ENCODE measurements at places on chromosomes 7 and 10.

DNA sequence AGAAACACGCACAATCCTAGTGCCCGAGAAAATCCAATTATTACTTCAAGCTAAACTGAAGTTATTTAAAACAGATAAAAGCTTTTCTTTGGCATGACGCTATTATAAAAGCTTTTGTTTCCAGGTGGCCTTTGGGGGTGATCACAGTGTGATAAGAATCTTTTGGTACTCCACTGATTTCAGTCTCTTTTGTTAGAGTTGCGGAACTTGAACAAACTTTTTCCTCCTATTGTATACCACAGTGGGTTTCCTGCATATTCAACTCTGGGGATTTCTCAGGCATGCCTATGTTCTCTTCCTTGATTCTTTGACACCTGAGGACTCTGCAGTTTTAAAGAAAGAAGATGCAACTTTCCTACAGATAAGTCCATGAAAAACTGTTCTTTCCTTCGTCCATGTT is 99.7 kb upstream of the PITRM1 start:
- DNase-seq, result no peak

- no peak for DNase-seq
These were observed 217.9 kb downstream of the OTUD1 start for GRCh38 chr10:23656735-23657134.

DNA sequence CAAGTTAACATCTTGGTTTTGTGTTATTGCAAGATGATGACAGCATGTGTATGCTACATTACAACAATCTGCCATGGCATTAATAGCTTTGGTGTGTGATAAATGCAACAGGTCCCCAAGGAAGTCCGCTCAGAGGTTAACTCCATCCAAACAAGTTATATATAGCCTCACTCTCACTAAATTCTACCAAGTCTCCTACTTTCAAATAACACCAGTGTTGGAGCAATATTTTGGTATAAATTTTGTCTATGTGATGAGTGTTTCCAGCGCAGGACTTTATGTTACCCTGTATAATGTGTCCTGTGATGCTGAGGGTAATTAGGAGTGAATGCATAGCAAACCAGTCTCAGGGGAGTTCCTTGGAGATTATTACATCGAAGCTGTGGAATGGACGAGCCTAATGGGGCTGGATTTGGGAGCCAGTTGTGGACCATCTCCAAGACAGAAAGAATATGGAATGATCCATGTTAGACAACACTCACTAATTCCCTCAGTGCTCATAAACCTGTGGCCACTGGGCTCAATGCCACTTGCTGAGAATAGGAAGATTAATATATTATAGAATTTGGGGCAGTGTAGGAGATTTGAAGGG is 127.6 kb upstream of the CXCL12 start:
- no peak for DNase-seq

DNA sequence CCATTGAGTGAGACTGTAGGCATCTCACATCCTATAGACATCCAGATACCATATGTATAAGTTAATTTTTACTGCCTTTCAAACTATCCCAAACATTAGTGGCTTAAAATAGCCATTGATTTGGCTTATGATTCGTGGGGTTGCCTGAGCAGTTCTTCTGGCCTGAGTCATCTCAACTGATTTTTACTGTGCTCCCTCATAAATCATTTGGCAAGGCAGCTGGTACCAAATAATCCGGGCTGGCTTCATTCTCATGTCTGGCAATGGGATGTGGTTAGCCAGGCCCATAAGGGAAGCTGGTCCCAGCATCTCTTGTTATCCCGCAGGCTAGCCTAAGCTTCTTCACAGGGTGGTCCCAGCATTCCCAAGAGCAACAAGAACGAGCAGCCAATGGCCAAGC is 6.7 kb upstream of the LRGUK start:
- DNase-seq, result no peak

DNA sequence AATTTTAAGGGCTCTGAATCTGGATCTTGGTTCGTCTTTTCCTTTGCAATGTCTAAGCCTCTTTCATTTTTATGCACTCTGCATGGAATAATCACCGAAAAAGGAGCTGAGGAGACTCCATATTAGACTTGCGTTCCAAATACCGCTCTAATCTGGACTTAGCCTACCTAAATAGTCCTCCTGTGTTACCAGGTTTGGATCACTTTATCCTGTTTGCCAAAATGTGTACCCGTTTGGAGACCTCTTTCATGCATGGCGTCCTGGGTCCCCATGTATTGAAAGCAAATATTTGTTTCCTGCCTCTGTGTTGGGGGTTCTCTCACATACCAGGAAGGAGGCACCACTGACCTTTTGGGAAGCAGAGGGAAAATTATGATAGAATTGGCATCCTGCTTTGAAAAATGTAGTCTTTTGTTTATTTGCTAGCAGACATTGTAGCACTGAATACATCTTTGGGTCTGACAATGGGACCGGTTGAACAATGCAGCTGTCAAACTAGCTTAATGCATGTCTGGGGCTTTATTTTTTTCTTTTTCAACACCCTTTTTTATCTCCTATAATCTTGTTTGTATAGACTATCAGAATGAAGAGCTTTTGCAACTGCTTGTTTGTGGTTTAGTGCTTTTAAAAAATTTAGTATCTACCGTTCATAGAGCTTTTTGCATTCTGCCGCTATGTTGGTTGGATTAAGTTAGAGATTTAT is 11.8 kb upstream of the CELF2 start:
- DNase-seq, result no peak

DNA sequence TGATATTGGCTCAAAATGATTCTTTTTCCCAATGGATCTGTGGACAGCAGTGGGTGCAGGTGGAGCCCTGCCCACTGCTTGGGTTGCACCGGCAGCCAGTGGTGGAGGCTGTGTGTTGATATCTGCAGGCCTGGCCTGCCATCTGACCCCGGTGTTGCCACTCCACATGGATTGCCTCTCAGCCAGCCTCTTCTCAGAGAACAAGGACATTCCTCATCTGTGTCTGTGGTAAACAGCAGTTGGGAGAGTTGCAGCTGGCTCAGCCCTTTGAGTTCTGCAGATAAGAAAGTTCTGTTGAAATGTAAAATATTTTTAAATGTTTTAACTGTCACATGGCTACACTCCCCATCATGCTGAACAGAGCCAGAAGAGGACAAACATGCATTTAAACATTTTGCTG is 374.9 kb upstream of the CELF2 start:
- no peak for DNase-seq

DNA sequence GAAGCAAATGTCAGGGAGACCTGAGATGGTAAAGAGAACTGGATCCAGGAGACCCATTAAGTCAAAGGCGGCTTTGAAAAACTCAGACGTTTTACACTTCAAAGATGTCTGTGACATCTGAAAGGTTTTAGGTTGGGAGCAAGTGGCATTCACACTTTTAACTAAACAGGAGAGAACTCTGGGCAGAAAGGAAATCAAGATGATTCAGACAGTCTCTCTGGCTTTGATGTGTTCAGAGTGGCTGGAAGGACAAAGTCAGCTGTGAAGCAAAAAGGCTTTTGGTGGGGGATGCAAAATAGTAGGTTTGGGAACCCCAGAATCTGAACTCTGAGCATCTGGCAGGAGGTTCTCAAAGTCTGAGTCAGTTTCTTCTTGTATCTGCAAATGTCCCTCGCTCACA is 66.6 kb downstream of the PRKCQ start:
- no peak for DNase-seq

GRCh38 chr7:34332006-34332405 is 326.0 kb upstream of the NPSR1 start:
- no peak for DNase-seq

DNA sequence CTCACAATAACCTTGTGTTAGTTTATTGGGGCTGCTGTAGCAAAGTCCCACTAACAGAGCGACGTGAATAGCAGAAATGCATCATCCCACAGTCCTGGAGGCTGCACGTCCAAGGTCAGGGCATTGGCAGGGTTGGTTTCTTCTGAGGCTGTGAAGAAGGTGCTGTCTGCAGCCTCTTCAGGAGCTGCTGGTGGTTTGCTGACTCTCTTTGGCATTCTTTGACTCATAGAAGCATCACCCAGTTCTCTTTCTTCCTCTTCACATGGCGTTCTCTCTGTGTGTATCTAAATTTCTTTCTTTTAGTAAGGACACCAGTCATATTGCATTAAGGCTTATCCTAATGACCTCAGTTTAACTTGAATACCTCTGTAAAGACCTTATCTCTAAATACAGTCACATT is 428.4 kb upstream of the KLF6 start:
- DNase-seq, result no peak

GRCh38 chr10:89069589-89069988 is 79.0 kb downstream of the FAS start:
- no peak for DNase-seq

DNA sequence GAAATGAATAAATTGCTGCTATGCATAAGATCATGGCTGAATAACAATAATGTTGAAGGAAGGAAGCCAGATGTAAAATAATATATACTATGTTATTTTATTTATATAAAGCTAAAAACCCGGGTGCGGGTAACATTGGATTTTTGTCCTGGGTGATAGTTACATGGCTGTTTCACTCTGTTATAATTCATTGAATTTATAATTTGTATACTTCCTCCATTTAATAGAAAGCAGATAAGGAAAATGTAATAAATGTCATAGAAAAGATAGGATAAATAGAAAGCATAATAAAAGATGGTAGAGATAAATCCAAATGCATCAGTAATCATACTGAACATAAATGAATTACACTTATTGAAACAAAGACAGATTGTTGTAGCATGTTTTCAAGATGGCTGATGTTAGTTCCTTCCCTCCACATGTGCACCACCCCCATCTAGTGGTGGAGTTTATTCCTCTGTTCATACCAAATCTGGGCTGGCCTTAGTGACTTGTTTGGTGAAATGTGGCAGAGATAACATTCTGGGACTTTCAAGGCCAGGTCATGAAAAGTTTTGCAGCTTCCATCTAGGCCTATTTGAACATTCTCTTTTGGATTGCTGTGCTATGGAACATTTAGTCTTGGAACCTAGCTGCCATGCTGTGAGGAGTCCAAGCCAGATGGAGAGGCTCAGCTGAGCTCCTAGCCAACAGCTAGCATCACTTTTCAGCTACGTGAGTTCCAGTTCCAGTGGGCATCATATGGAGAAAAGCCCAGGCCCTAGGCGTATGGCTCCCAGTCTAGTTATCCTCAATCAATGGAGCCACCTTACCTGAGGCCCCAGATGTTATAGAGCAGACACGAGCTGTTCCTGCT is 46.9 kb downstream of the AHCYL2 start:
- DNase-seq, result peak; percentile 69

- peak; percentile 54 for DNase-seq
These were observed 33.9 kb downstream of the CACUL1 start for GRCh38 chr10:118720685-118721538.

DNA sequence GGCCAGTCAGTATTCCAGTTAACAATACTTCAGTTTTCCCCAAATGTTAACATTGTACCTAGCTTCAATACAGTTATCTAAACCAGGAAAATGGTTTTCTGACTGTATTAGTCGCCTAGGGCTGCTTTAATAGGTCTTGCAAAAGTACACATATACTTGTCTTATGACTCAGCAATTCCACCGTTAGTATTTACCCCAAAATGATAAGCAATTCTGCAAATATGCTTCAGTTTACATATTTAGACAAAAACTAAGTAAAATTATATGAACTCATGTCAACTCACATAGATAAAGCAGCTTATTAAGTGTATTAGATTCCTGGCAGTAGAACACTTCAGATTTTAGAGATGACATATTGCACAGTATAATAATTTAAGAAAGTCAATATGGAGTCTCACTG is 363.3 kb downstream of the ARL4A start:
- no peak for DNase-seq
